Right renal cortex interstitium (tissue), 3 donors: ENCODE measurements at places on chromosomes 3 and 15. TPM values are rescaled to one million over a fixed set of nuclear protein-coding genes. Genes with fewer than 3 reads are reported as not detected.

- no peak for DNase-seq
Measured at GRCh38 chr3:143358155-143358792, 238.7 kb downstream of the CHST2 start.

GRCh38 chr3:53109891-53110771 lies 20.1 kb downstream of the RFT1 start:
- no peak for DNase-seq

Gene SCN11A
- polyA plus RNA-seq, result 0.85 TPM

Gene ZPLD1
- polyA plus RNA-seq, result 0.62 TPM

Gene PSTPIP1
- polyA plus RNA-seq, result 0.79 TPM

Gene GOLGA8N
- 16.9 TPM for polyA plus RNA-seq

Gene SOX14
- polyA plus RNA-seq, result not detected
